Femur (tissue), 1 donor: ENCODE measurements at places on chromosomes 2 and 18.

DNA sequence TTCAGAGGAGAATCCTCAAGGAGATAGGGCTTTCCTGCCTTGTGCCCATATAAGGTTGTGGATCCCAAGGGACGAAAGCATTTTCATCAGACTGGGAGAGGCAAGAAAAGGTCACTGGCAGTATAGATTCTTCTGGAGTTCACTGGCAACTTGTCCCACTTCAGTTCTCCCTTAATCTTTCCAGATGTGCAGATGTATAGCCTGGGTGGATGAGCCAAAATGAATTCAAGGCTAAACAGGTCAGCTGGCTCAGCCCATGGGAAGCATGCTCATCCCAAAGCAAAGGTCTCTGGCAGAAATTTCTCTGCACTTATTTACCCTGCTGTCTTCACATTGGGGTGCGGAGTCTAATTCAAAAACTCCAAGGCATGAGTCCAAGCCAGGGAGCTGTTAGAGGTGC, 148.9 kb upstream of the TNP1 start:
- peak; percentile 66 for DNase-seq

- peak; percentile 83 for DNase-seq
Observed at GRCh38 chr2:12819103-12819475, 102.4 kb downstream of the TRIB2 start.

DNA sequence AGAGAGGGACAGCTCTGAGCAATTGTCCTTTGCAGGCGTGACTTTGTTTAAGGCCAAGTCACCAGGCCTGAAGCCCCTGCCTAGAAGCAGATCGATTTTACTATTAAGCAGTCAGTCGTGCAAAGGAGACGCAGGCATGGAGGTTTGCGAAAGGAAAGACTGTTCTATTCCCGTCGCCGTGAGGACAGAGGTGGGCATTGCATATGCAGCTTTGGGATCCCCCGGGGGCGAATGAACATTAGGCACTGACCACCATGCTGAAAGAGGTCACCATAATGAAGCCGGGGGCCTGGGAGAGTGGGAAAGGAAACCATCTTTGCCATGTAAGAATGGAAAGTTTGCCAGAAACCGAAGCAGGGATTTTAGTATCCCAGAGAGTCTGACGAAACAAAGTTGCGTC, 231.6 kb downstream of the BCL11A start:
- DNase-seq = no peak

DNA sequence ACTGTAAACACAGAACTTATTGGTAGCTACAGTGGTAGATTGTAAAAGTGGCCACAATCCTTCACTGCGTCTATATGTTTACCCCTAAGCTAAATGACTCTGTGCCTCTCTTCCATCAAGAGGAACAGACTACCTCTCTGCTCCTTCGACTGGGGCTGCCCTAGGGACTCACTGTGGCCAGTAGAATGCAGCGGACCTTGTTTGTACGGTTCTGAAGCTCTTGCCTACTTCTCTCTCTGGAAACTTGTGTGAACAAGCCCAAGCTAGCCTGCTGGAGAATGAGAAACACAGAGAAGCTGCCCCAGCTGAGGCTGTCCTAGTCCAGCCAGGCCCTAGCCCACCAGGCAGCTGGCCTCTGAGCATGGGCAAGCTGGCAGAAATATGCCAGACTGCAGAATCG, 140.8 kb upstream of the SLC1A4 start:
- DNase-seq = no peak

- no peak for DNase-seq
Observed at GRCh38 chr18:73023975-73024374, 156.2 kb upstream of the NETO1 start.

- DNase-seq = no peak
Observed at GRCh38 chr2:71811157-71811556, 336.5 kb downstream of the CYP26B1 start.

DNA sequence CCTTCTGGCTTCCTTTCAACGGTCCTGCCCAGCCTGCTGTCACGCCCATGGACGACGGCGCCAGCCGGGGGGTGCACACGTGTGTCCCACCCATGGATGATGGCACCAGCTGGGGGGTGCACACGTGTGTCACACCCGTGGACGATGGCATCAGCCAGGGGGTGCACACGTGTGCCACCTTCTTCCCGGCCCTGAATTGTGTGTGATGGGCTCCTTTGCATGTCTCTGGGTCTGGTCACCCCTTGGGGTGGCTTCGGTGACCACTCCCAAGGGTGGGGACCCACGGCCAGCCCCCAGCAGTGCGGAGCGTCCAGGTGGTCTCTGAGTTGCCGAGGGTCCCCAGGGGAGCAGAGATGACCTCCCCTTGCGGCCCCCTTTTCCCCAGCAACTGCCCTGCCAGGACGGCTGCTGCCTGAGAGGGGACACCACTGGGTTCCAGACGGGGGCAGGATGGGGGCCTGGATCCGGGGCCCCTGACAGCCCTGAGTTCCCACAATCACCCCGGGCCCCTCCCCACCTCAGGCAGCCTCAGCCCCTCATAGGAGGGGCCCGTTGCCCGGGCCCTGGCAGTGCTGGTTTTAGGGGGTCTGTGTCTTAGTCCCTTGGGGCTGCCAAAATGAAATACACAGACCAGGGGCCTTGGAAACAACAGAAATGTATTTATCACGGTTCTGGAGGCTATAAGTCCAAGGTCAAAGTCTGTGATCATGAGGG, 9.4 kb downstream of the NEU4 start:
- DNase-seq = no peak

- no peak for DNase-seq
Observed at GRCh38 chr2:118047380-118047826, 33.5 kb upstream of the CCDC93 start.

DNA sequence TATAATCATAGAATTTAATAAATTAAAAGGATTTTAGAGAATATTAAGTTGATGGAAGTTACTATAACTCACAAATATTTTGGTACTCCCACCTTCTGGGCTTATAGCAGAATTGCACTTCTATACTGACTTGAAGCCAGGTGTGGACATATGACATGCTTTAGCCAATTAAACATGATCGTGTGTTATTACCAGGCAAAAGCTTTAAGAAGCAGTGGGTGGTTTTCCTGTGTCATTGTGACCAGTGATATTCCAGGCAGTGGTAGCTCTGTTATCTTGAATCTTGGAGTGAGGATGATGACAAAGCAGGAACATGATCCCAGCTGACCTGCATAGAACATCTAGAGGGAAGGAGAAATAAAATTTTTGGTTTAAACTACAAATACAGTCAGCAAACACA, 370.9 kb upstream of the ZEB2 start:
- no peak for DNase-seq

DNA sequence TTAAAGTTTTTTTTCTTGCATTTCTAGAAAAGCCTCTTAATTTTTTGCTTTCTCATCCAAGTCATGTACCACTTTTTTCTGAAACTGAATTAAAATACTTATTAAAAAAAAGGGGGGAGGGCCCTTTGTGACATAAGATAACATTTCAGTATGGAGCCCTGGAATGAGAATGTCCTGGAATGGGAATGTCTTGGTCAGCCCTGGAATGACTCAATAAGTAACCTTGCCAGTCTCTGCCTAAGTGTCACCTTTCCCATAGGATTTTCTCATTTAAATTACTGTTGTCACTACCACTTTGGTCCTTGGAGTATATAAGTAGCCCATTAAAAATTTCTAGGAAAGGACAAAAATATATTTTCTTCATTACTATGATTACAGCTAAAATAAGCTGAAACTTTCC, 4.7 kb downstream of the UBXN2A start:
- DNase-seq = no peak

DNA sequence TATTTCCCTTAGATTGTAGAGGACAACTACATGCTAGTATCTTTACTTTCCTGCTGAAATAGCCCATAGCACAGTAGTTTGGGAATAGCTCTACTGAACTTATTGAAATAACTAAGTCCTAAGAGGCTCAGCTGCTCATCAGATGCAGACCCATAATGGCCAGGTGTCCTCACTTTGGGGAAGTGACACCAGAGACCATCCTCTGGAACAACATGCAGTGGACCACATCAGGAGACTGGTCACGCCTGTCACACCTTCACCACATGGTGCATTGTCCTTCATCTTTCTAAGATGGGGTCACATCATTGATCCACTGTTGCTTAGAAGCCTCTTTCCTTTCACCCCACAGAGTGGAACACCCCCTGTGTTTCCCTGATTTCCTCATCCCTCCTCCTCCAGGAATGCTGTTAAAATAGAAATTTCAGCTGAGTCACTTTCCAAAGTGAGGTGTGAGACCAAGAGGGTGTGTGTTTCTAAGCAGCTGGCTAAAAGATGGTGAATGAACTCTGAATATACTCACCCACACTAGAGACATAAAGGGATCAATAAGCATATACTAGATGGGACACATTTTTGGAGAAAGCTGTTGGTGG, 215.2 kb upstream of the LRRTM1 start:
- DNase-seq = no peak

GRCh38 chr2:178327516-178327915, 123.5 kb downstream of the PRKRA start:
- DNase-seq = no peak

- DNase-seq = no peak
Observed at GRCh38 chr2:127705391-127706065, 4.2 kb downstream of the SFT2D3 start.

DNA sequence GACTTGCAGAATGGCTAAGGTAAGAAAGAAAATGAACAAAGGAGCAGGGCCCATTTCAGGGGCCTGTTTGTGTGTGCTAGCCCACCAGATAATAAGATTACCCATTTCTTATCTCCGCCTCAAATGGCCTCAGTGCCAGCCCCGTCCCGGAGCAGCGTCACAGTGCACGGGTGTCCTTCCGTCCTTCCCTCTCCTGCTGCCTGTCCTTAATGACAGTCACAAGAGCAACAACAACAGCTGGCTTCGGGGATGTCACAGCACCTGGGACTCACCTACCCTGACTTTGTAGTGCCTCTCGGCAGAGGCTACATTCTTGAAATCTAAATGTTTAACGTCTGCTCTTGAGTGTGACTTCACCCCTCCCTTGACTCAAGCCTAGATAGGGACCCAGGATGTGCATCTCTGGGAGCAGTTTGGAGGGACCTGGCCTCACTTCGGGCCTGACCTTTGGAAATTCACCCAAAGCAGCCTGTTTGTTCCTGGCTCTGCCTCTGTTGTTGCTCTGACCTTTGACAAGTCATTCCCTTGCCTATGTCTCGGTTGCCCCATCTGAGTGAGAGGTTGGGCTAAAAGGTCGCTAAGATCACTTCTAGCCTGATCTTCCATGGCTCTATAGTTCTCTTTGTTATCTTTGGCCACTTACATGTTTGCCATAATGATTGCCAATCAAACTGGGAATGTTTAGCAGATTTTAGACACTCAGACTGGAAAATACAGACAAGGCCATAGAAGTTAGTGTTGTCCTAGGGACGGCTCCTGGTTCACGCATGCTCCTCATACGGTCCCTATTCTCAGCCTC, 122.5 kb downstream of the KLHL29 start:
- DNase-seq = no peak

- DNase-seq = no peak
Observed at GRCh38 chr2:66327066-66327740, 107.7 kb upstream of the MEIS1 start.

- no peak for DNase-seq
Observed at GRCh38 chr2:153227981-153228380, 250.6 kb downstream of the RPRM start.

DNA sequence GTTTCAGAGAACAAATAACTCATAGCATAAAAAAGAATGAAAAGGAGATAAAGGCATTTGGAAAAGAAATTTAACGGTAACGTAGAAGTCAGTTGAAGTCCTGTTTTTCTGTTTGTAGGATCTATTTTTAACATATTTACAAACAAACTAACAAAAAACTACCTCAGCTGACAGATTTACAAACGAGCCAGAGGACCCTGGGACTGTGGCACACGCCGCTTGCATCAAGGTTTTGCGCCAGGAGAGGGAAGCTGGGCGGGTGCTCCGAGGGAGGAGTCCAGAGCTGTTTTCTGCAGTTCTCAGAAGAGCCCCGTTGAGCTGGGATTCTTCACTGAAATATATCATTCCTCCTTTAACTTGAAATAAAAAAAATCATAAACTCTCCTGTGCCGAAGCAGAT, 13.6 kb upstream of the TMEM18 start:
- no peak for DNase-seq

DNA sequence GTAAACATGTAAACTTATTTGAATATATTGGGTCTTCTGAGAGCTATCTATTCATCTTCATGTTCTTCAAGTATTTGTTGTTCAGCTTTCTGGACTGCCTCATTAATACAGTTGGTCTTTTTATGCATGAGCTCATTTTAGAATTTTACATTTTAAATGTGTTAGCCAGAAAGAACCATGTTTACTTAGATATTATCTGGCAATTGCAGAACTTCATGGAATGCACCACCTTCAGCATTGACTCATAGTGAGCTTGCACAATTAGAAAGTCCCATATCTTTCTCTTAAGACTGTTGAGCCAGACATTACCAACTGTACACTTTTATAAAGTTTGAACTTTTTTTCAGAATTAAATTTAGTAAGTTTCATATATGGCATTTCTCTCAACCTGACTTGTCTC, 536.7 kb downstream of the RIT2 start:
- DNase-seq = no peak

DNA sequence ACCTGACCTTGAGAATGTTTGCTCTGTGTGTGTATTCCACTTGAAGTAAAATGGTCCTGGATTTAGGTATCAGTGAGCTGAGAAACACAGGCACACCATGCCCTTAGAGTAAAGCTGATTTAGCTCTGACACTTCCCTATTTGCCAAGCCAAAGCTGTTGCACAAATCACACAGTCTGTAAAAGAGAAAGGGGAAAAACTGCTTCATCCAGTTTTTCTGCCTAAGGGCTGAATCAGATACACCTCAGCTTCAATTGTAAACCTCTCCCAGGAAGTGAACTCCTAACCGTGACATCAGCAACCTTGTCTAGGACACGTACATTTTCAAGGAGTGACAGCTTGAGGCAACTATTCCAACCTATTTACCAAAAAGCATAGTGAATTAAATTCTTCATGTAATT, 150.4 kb downstream of the NR4A2 start:
- DNase-seq = no peak

DNA sequence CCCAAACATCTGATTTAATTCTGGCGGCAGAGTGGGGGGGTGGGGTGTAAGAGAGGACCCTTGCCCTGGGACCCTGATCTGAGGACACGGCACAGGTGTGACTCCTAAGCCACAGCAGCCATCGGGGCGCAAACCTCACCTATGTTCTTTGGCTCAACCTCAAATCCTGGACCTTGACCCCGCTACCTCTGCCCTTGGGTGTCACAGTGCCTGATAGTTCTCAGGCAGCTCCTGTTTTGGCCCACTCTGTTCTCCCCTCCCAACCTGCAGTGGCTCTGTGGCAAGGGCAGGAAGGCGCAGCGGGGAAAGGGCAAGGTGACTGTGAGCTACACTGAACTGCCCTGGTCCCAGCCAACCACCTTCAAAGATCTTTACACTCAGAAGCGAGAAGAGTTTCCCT, 152.8 kb downstream of the L3MBTL4 start:
- DNase-seq = no peak
